ENCODE measurements at places on chromosomes 12 and 14. TPM values are rescaled to one million over a fixed set of nuclear protein-coding genes. Genes with fewer than 3 reads are reported as not detected.

DNA sequence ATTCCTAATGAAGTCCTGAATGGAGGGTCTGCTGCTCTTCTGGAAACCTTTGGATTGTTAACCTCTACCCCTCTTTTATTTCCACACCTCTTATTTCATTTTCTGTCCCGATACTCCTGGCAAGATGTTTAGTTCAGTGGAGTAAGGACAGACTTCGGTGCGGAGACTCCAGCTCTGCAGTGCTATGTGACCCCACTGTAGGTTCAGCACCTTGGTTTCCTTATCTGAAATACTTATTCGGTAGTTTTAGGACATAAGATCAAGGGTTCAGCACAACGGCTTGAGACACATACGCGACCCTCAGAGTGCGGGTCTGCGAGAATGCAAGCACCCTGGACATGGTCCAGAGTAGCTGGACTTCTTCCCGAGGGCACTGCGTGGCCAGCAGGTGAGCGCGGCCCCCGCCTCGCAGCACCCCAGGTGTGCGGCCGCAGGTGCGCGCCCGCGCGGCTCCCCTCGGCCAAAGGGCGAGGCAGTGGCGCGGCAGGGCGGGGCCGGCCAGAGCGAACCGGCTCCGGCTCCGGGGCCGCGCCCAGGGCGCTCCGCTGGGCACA lies 465 bp upstream of the FGD4 start:
- no peak for DNase-seq

DNA sequence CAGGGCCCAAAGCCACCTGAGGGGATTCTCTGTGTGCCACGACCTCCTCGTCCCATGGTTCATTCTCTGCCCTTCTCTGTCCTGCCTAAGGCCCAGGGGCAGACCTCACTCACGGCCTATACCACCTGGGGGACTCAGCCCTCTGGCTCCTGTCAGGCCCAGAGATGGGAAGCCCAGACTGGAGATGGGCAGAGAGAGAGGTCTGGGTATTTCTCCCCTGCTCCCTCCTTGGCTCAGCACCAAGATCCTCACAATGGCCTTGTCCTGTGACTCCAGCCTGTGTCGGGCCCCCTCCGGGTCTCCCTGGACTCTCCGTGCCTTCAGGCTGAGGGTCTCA lies 46.9 kb upstream of the BCL11B start:
- no peak for DNase-seq

The MYG1 gene
- polyA plus RNA-seq = 5.6 TPM

DNA sequence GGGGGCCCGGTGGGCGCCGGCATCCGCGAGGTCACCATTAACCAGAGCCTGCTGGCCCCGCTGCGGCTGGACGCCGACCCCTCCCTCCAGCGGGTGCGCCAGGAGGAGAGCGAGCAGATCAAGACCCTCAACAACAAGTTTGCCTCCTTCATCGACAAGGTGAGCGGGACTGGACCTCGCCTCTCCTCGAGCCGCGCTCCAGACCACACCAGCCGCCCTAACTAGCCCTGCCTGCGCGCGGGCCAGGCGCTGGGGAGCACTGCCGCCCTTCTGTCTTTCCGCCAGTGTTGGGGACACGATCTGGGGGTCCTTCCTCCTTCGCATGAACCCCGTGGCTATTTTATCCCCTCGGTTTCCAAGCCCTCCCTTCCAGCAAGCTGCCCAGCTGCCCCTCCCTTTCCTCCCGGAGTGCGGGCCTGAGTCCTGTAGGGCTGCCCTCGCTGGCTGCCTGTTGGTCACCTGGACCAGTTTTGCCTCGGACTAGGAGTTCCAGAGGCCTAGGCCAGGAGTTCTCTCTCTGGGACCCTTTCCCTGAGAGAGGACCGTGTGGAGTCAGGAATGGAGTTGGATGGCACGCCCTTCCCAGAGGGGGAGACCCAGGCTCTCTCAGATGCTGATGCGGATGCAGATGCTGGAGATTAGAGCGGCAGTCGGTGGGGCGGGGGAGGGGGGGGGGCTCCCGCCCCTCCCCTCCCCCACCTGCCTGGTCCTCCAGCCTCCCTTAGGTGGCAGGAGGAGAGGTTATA lies 592 bp downstream of the KRT7 start:
- DNase-seq = no peak

The DAO gene
- not detected for polyA plus RNA-seq

- DNase-seq = no peak
Measured at GRCh38 chr12:1289371-1290155, 298.5 kb downstream of the ERC1 start.

DNA sequence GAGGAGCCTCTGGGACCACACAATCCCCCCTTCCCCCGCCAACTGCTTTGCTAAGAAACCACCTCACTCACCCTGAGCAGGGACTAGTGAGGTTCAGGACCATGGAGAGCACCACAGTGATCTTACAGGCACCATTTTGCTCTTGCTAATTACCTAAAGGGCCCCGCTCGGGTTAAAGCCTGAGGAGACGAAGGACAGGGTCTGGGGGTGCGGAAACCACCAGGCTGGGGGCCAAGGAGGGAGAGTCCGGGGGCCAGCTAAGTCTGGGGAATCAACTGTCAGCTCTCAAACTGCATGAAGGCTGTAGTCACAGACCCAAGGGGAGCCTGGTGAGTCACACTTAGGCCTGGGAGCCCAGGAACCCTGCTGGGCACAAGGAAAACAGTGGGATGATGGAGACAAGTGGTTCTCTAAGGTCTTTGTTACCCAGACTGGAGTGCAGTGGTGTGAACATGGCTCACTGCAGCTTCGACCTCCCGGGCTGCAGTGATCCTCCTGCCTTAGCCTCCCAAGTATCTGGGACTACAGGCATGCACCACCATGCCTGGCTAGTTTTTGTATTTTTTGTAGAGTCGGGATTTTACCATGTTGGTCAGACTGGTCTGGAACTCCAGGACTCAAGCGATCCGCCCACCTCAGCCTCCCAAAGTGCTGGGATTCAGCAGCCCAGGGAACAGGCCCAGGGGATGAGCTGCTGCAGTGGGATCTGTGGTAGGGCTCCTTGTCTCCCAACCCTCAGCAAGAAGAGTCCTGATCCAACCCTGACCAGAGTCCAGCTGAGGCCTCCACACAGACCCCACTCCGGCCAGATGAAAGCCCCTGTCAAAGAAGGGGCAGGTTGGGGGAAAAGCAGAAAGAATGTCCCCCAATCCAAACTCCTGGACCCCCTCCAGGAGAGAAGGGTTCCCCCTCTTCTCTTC lies 98.8 kb downstream of the CALM1 start:
- peak; percentile 72 for DNase-seq

The DBX2 gene
- polyA plus RNA-seq = not detected

DNA sequence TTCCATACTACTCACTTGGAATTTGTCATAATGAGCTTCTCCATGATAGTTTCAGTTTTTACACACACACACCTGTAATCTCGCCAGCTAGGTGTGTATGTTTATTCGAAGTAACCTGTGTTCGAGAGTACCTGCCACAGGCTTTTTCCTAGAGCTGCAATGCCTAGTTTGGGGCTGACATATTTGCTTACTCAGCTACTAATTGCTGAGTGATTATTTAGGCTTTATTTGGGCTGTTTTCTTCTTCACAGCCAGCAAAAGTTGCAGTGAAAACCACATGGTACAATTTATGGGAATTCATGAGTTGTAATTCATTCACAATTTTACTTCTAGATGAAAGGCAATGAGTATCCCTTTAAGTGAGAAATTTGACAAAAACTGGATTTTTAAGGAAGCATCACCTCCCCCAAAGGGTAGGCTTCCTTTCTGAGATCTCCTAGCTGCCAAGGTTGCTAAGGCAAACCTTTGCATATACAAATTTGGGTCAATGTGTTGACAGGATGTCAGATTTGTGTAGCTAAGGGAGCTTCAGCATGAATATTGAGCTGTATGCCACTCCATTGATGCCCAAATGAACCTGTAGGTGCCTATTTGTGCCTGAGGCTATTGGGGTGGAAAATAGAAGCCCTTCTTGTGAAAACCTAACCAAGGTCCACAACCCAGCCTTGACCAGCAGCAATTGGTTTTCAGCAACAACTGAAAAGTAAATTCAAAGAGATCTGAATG lies 108.7 kb upstream of the OTX2 start:
- no peak for DNase-seq

GRCh38 chr14:59510966-59511365 lies 26.6 kb downstream of the JKAMP start:
- no peak for DNase-seq

GRCh38 chr12:49733219-49734017 lies 7.9 kb upstream of the TMBIM6 start:
- no peak for DNase-seq

DNA sequence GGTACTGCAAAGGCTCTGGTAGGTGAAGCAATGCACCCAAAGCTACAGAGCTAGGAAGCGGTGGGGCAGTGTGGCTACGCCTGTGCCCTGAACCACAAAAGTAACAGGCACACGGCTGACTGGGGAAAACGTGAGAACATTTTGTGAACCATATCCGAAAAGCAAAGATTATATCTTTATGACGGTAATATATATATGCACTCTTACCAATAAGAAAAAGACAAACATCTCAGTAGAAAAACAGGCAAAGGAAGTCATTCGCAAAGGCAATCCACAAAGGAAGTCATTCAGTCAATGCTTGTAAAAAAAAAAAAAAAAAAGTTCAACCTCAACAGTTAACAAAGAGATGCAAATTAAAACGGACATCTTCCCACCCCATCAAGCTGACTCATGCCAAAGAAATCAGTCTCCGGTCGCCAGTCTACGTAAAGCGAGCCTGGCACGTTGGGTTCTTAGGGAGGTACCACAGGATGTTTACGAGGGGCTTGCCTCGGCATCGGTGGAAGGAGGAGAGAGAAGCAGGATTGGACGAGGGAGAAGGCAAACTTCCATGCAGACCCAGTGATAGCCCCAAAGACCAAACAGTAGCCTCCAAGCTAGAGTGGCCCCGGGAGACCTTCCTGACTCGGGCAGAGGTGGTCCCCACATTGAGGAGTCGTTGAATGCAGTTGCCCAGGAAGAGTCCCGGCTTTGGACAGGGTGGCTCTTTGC lies 39.4 kb upstream of the PPP2R5C start:
- DNase-seq = peak; percentile 0

The PPFIBP1 gene
- 1.2 TPM for polyA plus RNA-seq

The C1R gene
- 0.53 TPM for polyA plus RNA-seq

The TMPRSS12 gene
- not detected for polyA plus RNA-seq

GRCh38 chr14:60641742-60642269 lies 7.5 kb downstream of the SIX1 start:
- DNase-seq = no peak

The TAS2R31 gene
- polyA plus RNA-seq = not detected

The FAIM2 gene
- 0.01 TPM for polyA plus RNA-seq

- DNase-seq = no peak
Measured at GRCh38 chr14:21084396-21084795, 14.1 kb downstream of the ZNF219 start.

The TAS2R42 gene
- polyA plus RNA-seq = not detected

GRCh38 chr14:22850944-22851764 lies 14.8 kb downstream of the MMP14 start:
- DNase-seq = no peak

DNA sequence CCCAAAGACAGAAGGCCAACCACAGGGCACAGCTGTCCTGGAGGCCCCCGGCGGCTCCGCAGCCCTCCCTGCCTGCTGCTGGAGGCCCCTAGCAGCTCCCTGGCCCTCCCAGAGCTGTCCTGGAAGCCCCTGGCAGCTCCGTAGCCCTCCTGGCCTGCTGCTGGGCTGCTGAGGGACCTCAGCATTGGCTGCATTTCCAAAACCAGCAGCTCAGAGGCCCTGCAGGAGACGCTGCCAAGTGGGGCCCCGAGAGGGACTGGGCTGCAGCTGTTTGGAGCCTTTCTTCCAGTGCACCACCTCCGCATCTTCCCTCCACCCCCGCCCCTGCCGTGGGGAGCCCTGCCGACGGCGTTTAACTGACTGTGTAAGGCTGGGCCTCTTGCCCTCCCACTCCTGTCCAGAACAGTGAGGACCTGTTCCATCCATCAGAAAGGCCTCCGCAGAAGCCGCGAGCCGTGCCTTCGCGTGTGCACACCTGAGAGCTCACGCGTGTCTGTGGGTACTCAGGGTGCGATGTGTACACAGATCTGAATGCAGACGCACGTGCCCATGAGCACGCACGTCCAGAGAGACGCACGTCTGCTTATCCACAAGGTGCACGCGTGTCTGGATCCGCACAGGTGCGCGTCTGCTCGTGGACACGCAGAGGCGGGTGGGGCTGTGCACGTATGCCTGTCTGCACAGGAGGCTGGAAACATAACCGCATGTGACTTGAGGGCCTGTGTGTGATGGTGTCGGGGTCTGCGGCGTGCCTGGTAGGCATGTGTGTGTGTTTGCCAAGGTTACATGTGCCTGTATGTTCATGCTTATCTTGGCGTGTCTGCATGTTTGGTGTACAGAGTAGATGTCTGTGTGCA lies 57.0 kb upstream of the FBRSL1 start:
- no peak for DNase-seq

DNA sequence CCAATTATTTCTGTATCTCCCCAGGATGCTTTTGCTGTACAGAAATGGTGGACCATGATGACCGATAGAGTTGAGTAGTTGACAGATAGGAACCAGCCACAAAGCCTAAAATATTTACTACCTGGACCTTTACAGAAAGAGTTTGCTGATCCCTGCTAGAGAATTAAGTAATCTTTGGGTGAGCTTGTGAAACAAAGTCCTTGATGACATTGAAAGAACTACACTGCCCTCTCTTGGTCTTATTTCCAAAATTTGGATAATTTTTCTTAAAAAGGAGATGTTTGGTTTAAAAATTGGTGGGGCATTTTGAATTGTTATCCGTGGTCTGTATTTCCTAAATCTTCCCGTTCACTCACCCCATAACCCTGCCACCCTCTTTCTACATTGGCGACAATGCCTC lies 13.7 kb upstream of the TCTN1 start:
- DNase-seq = peak; percentile 56

DNA sequence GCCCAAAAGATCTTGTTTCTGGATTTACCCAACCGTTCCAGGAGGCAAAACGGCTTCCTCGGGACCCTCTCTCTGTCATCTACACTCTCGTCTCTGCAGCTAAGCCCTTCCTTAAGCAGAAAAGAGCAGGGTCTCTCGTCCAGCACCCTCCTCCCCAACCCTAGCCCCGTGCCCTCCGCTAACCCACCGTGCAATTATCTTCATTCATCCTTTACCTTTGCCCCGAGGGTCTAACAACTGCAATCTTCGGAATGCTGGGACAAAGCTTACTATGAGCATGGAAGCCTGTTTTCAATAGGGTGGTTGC lies 276 bp upstream of the BMAL2 start:
- no peak for DNase-seq

The GARIN6 gene
- not detected for polyA plus RNA-seq

DNA sequence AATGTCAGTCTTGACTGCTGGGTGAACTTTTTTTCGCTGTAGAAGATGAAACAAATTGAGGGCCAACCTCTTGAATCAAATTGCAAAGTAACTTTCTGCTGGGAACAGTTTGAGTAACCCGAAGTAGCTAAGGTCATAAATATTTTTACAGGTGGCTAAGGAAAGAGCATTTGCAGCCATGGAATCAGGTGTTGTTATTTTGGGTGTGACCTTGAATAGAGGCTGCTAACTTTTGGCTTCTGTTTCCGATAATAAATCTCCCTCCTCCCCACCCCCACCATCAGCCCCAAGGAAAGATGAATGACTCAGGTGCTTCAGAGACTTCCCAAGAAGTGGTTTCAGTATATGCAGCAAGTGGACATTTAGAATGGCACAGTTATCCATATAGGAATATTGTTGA lies 571.7 kb downstream of the DIO2 start:
- DNase-seq = no peak

Measured in K562 (cell line).